Nasal cavity respiratory epithelium epithelial cell of viscerocranial mucosa (primary cell): ENCODE measurements at places on chromosomes 5 and 9. TPM values are rescaled to one million over a fixed set of nuclear protein-coding genes. Genes with fewer than 3 reads are reported as not detected.

The GMCL2 gene
- total RNA-seq: not detected in 2 replicates

The MINAR2 gene
- not detected in 2 replicates for total RNA-seq

The SLC25A2 gene
- total RNA-seq: 0.14 TPM in 1 of 2 replicates, not detected in the other

The AQP7 gene
- 0.07 TPM in 1 of 2 replicates, not detected in the other for total RNA-seq

The PCDHAC1 gene
- total RNA-seq: 1.4 and 6.9 TPM in 2 replicates

The FBLL1 gene
- total RNA-seq: 0.14 and 3.1 TPM in 2 replicates
